ENCODE measurements at places on chromosomes 5 and 9. TPM values are rescaled to one million over a fixed set of nuclear protein-coding genes. Genes with fewer than 3 reads are reported as not detected.

- no peaks in the 10 kb centered on the region for H3K36me3 ChIP-seq
- H3K4me3 ChIP-seq, result no peak overlapping the region
- H3K27ac ChIP-seq, result no peak overlapping the region
- no peaks in the 10 kb centered on the region for H3K4me1 ChIP-seq
- no peak for DNase-seq
Measured at GRCh38 chr9:135251331-135251761, 163.9 kb downstream of the OLFM1 start.

DNA sequence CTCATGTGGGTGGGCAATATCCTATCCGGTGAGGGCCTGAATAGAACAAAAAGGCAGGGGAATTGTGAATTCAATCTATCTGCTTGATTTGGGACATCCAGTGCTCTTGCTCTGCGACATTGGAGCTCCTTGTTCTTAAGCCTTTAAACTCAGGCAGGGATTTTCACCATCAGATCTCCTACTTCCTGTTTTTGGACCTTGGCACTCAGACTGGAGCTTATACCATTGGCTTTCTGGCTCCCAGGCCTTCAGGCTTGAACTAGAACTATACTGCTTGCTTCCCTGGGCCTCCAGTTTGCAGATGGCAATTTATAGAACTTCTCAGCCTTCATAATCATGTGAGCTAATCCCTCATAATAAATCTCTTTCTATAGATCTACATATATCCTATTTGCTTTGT, 134.3 kb upstream of the CLINT1 start:
- no peak overlapping the region for H3K4me3 ChIP-seq
- peaks cover 8% of the 10 kb centered on the region for H3K4me1 ChIP-seq
- DNase-seq, result no peak

DNA sequence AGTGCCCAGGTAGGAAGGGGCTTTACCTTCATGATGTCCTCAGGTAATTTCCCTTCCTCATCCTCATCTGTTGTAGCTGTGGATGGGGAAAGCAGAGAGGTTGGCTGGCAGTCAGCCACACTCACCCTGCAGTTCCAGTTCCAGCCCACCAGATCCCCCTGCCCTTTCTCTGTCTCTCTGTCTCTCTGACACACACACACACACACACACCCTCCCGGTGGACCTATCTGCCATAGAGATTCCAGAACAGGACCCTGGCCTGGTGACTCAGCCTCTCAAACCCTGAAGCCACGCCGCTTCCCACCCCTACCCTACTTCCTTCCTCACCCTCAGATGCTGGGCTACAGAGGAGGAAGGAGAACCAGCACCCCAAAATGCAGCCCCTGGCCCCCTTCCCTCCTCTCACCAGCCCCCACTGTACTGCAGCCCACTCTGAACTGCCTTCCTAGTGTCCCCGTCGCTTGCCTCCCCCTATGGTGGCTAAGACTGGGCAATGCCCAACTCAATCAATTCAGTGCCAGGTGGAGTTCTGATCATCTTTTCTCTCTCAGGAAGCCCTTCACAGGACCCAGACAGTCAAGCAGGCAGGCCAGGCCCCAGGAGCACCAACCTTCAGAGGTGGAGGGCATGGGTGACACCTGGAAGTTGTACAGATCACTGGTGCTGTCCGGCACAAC, 4.8 kb downstream of the IRF1 start:
- peak overlapping the region; percentile 98 for H3K4me3 ChIP-seq
- H3K27ac ChIP-seq, result peak overlapping the region; percentile 92
- DNase-seq, result peak; percentile 35

- DNase-seq, result peak; percentile 86
- peaks cover 32% of the 10 kb centered on the region for H3K27me3 ChIP-seq
- no peaks in the 10 kb centered on the region for H3K36me3 ChIP-seq
Measured at GRCh38 chr9:131762356-131762932, 22.6 kb upstream of the RAPGEF1 start.

DNA sequence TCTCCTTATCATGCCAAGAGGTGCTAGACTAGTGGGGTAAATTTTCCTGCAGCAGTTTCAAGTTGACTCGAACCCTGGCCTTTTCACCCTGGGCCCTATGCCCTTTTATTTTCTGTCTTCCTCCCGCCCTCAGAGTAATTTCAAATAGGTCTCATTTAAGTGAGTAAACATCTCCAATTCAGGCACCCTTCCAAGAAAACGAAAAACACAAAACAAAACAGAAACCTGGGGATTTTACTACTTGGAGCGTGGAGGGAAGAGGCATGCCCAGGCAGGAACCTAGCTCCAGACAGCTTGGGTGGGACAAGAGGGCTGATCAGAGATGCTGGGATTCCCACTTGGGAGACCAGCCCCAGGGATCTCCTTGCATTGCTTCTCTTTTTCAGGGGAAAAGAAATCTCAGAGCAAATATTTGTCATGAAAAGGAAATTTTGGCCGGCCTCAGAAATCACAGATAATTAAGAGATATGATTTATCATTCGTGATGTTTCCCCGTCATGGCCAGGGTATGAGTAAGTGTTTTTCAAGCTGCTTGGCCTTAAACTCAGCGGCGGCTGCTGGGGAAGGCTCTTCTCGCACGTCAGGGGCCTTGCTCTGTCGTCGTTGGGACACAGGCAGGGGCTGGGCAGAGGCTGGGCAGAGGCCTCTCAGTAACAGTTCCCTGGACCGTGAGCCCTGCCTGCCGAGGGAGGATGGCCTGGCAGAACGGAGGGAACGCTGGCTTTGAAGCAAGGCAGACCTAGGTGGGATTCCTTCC, 248.6 kb upstream of the KLF4 start:
- H3K4me3 ChIP-seq, result no peak overlapping the region
- no peaks in the 10 kb centered on the region for H3K27me3 ChIP-seq
- no peaks in the 10 kb centered on the region for H3K4me1 ChIP-seq
- no peak overlapping the region for H3K27ac ChIP-seq
- DNase-seq, result no peak

- H3K4me1 ChIP-seq, result no peaks in the 10 kb centered on the region
- DNase-seq, result no peak
- H3K27me3 ChIP-seq, result no peaks in the 10 kb centered on the region
- no peak overlapping the region for H3K4me3 ChIP-seq
Measured at GRCh38 chr9:80954521-80954920, 734.8 kb downstream of the TLE1 start.

- no peak overlapping the region for H3K4me3 ChIP-seq
- H3K27ac ChIP-seq, result no peak overlapping the region
- H3K4me1 ChIP-seq, result no peaks in the 10 kb centered on the region
- H3K36me3 ChIP-seq, result no peaks in the 10 kb centered on the region
- peaks cover 2% of the 10 kb centered on the region for H3K27me3 ChIP-seq
- DNase-seq, result no peak
Measured at GRCh38 chr9:2496169-2496568, 125.4 kb upstream of the VLDLR start.

The HTR4 gene
- total RNA-seq, result not detected

The TMEM174 gene
- not detected for total RNA-seq

The TRIM36 gene
- 0.17 TPM for total RNA-seq

The CCDC192 gene
- total RNA-seq, result not detected

Measured in activated naive CD8-positive, alpha-beta T cell treated with anti-CD3 and anti-CD28 coated beads, Interleukin-2, amount 10 ng/mL, durations not matched to agents 7 days and 5 days (primary cell).